Stimulated activated CD4-positive, alpha-beta T cell treated with anti-CD3 and anti-CD28 coated beads, Interleukin-15, amount 100 ng/mL, for 24 hours (primary cell): ENCODE measurements at places on chromosomes 2 and 18.

DNA sequence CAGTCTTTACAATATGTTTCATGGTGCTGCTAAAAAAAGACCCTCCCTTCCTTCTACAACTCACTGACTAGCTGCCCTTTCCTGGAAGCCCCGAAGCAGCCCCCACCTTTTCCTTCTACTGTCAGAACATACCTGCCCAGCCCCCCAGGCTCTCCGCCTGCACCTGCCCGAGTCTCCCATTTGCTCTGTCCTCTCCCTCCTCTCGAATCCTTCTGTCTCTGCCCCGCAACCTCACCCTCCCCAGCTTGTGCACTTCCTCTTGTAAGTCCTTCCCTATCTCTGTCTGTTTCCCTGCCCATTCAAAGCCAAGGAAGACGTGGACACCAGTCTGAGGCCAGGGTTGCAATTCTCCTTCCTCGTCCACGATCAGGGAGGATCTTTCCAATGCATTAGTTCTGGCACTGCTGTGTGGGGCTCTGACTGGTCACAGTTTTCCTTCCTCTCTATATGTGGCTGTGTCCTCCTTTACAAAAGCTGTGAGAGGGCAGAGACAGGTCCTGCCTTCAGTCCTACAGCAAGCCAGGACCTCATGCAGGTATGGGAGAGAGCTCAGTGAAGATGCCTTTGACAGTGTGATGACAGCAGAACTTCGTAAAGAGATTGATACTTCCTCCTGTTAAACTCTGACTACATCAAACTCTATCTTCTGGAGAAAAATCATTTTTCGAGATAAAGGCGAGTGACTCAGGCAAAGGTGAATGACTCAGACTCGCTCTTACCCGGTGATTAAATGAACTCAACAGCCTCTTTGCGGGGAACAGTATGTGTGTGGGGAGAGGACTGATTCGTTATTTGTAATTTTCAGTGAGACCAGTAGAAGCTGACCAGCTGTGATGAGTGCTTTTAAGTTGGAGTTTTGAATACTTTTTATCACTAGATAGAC is 14.2 kb downstream of the TNFRSF11A start:
- DNase-seq, result peak; percentile 39

DNA sequence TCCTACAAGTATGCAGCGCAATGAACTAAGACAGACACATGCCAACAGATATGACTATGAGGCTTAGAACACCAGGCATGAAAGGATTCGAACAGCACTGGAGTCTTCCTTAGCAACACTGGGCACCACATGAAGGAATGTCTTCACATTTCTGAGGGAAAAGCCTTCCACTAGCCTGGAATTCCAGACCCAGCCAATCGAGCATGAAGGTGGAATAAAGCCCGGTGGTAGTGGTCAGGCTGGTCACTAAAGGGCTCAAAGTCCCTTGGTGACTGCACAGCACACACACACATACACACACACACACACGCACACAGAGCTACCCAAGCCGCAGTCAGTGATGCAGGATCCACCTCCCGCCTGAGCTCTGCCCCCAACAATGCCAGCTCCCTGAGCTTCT is 19.7 kb upstream of the SFXN5 start:
- no peak for DNase-seq

GRCh38 chr2:118614841-118615271 is 232.6 kb downstream of the EN1 start:
- DNase-seq, result no peak

DNA sequence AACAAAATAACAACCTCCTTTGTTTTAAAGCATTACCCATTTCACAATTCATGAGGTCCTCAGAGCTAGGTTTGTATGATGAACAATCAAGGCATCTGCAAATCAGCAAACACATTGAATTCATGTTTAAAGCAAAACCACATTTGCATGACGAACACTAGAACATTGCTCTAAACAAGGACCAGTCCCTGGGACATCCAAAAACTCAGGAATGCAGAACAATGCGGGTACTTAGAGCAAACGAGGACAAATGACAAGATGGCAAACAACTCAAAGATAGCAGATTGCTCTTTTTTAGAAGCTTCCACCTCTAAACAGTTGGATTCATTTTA is 45.7 kb upstream of the RALBP1 start:
- DNase-seq, result no peak

GRCh38 chr2:234825616-234826015 is 126.2 kb upstream of the SH3BP4 start:
- DNase-seq, result no peak

DNA sequence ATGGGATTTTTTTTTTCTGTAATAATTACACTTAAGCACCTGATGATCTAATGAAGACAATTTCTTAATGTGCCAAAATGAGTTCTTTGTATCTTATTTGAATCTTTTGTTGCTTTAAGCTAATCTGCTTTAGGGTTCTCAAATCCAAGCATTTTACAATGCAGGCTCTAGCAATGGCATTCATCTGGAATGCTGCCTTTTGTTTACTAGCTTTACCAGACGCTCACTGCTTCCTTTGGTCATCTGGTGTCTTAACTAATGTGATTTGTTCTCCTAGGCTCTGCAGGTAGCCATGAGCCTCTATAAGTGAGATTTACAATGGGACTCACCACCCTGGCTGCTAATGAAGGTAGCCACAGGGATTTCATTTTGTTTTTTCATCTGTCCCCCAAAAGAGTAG is 100.3 kb downstream of the GREB1L start:
- DNase-seq, result no peak

- no peak for DNase-seq
These were observed 2.2 kb downstream of the IRS1 start for GRCh38 chr2:226797289-226797988.

- DNase-seq, result peak; percentile 29
These were observed 10.7 kb upstream of the IAH1 start for GRCh38 chr2:9463698-9464034.

DNA sequence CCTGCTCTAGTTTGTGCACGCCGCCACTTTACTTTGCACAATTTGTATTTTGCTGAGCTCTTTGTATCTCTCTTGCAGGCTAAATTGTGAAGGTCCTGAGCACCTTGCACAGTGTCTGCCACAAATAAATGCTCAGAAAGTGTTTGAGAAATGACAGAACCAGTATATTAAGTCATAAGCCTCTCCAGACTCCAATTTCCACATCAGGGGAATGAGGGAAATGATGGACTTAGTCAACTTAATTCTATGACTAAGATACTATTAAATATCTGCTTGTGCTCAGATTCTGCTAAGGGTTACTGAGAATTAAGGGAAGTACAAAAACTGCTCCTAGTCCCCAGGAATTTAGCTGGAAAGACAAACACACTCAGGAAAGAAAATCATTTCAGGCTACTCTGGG is 239.1 kb upstream of the SLC14A2 start:
- DNase-seq, result no peak

GRCh38 chr2:218146056-218146455 is 20.2 kb downstream of the CXCR2 start:
- no peak for DNase-seq

DNA sequence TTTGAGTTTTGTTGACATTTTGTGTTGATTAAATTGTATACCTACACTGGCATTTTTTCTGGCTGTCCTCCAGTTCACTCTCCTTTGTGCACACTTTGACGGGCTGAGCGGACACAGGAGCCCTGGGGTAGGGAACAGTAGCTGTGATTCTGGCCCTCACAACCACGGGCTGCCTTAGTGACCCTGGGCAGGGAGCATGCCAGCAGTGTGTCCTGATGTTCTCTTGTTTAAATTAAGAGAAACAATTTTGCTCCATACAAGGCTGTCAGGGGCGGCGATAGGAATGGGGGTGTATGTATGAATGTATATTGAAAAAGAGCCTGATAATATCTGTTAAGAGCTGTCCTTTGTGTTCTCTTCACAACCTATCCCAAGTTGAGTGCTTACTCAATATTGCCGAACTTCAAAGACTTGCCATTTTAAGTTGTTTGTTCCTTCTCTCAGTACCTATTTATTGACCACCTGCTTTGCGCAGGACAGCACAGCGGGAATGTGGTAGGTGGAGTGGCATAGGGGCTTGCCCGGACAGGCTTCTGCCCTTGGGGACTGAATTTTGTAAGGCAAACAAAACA is 103.7 kb upstream of the EML6 start:
- no peak for DNase-seq
